ENCODE measurements at places on chromosomes 5 and 9.

- no peak for DNase-seq
These were observed 88.8 kb downstream of the ANXA2R start for GRCh38 chr5:42951293-42951840.

GRCh38 chr9:94554078-94554438, 825 bp upstream of the PCAT7 start:
- DNase-seq = no peak

DNA sequence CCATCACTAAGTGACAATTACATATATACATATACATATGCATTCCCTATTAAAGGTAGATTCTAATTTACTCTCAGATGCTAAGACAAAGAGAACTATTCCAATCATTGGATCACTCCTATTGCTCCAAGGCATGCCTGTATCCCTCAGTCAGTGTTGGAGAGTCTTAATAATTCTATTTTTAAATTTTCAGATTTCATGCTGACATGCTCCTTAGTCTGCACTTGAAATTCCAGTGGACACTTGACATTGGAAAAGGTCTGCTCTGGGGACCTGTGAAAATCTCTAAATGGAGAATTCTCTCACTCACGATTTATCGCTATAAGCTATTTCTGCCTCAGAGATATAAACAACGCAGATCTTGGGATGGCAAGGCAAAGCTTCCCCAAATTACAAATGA, 3.9 kb upstream of the FUBP3 start:
- no peak for DNase-seq

DNA sequence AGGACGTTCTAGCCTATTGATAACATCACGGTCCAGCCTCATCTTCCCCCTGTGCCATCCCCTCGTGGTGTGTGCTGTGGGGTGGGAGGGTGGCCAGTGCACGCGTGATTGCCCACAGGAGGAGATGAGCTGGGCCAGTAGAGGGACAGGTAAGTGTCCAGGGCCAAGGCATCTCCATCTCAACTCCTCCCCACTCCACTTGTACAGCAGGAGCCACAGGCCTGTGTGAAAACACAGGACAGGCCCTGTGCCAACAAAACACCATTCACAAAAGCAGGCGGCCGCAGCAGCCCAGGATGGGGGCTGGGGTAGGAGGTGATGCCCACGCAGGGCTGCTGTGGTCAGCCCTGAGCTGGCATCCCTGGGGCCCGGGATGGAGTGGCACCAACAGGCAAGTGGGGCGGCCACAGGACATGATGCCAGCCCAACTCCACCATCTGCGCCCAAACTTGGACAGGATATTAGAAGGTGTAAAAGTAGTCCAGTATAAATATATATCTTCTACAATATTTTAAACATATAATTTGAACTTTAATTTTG, 32.6 kb downstream of the TPPP start:
- no peak for DNase-seq

DNA sequence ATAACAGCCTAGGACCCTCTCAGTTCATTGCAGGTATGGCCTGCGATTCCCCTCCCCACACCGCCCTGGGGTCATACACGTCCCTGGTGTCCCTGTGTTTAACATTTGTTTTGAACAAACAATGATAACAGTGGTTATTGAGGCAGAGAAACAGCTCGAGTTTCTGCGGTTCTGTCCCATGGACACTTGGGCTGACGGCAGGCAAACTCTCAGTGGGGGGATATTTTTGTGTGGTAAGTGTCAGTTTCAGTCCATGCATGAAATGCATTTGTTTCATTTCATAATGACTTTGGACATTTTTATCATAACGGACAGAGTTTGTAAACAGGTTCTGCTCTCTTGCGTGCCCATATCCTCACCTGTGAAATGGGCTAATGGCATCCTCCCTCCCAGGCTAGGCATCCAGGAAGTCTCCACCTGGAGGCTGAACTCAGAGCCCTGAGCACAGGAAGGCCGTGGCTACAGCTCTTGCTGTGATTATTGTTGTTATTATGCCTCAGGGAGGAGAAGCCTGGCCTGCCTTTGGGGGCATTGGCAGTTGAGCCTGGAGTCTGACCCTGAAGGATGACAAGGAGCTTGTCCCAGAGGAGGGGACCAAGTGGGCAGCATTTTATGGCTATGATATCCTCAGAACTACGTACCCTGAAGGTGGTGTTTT, 190.9 kb downstream of the GADD45G start:
- DNase-seq = no peak

DNA sequence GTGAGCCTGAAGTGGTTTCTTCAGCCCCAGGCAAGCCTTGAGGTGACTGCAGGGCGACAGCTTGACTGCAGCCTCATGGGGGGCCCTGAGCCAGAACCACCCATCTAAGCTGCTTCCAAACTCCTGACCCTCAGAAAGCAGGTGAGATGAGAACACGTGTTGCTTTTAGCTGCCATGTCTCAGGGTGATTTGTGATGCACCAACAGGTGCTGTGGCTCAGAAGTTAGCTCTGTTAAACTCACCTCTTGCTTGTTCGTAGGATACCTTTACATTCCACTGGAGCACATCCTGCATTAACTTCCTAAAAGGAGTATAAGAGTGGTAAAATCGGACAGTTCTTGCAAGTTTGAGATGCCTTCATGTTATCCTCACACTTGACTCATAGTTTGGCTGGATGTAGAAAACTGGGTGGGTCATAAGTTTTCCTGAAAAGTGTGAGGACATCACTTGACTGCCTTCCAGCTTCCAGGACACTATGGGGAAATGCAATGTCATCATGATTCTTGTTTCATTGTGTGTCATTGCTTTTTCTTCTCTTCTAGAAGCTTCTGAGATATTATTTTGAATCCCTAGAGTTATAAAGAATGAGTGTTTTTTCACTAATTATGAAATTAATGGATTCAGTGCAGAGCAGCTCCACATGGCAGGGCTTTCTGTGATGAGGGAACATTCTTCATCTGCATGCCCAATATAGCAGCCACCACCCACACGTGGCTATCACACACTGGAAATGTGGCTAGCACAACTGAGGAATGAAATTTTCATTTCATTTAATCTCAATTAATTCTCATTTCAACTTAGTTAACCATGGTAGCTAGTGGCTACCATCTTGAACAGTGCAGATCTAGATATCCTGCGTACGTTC, 92.3 kb downstream of the HSD17B3 start:
- DNase-seq = peak; percentile 32

GRCh38 chr5:6197427-6197826, 180.9 kb downstream of the MED10 start:
- DNase-seq = no peak

DNA sequence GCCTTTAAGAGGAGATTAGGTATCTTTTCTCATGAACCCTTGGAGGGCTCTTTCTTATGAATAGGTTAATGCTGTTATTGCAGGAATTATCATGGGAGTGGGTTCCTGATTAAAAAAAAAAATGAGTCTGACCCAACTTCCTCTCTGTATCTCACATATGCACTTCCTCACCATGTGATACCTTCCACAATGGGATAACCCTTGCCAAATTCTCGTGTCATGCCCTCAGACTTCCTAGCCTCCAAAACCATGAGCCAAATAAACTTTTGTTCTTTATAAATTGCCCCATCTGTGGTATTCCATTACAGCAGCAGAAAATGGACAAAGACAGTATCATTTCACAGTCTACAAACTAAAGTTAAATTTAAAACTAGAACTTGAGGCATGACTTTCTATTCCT, 1.0 kb downstream of the OR1B1 start:
- no peak for DNase-seq

DNA sequence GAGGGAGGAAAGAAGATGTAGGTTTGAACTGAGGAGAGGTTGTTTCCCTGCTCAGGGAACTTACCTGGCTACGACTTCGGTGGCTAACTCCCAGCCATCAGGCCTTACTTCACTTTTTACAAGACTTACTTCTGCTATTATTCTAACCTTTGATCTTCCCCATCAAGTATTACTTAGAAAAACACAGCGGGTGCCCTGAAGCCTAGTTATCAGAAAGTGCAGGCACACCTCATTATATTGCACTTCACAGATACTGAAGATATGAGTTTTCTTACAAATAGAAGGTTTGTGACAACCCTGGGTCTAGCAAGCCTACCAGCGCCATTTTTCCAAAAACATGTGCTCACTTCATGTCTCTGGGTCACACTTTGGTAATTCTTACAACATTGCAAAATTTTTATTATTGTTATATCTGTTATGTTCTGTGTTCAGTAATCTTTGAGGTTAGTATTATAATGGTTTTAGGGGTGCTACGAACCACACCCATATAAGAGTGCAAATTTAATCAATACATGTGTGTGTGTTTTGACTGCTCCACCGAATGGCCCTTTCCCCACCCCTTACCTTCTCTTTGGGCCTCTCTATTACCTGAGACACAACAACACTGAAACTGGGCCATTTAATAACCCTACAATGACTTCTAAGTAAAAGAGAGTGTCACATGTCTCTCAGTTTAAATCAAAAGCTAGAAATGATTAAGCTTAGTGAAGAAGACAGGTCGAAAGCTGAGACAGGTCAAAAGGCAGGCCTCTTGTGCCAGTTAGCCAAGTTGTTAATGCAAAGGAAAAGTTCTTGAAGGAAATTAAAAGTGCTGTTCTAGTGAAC, 2102.7 kb upstream of the WWC1 start:
- no peak for DNase-seq

GRCh38 chr9:130642926-130643325, 21.5 kb upstream of the PRDM12 start:
- no peak for DNase-seq

DNA sequence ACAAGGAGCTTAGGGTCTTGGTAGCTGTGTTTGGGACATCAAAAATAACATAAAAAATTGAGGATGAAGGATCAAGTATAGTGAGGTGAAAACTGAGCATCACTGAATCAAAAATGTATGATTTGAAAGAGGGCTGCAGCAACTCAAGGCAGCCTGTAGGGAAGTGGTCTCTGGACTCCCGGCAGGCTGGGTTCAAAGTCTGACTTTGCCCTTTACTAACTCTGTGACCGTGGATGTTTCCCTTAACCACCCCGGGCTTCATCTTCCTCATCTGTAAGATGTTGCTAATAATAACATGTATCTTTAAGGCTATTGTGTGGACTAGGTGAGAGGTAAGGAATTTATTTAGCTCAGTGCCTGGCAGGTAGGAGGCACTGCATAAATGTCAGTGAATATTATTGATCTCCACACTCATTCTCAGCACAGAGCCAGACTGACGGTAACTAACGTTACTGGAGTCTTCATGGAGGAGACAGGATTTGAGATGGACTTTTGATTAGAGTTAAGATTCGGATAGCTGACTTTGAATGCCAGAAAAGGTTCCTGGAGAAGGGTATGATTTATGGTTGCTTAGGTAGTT, 367.3 kb downstream of the NDUFS4 start:
- no peak for DNase-seq

GRCh38 chr9:37776328-37776727, 8.5 kb downstream of the EXOSC3 start:
- DNase-seq = no peak

DNA sequence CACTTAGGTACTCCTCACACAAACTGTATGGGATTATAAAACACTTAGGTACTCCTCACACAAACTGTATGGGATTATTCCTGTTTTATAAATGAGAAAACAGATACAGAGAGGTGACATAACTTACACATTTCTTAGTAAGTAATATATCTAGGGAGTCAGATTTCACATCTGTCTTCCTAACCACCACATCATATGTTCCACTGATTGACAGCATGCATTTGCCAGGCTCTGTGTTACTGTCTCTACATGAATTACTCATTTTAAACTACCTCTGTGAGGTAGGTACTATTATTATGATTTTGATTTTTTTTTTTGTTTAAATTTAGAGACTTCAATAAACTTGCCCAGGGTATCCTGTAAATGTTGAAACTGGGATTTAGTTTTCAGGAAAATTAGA, 232.7 kb downstream of the CCDC171 start:
- DNase-seq = no peak

DNA sequence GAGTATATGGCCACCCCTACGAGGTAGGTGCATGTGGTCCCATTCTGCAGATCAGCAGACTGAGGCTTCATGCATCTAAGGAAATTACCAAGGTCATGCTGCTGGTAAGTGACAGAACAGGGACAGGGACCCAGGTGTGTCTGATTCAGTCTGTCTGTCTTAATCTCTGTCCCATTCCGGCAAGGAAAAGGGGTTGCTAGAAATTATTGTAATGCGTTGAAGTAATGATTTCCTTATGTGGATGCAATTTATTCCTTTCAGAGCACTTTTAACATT, 76.8 kb downstream of the AMBP start:
- no peak for DNase-seq

GRCh38 chr5:180082633-180083420, 11.3 kb upstream of the RNF130 start:
- DNase-seq = no peak

- DNase-seq = no peak
These were observed 5.1 kb upstream of the FBXO38 start for GRCh38 chr5:148378670-148379069.

- no peak for DNase-seq
These were observed 56.3 kb upstream of the SPATA31E1 start for GRCh38 chr9:87826331-87826730.

GRCh38 chr9:37292896-37293295, 129.6 kb upstream of the GRHPR start:
- no peak for DNase-seq

DNA sequence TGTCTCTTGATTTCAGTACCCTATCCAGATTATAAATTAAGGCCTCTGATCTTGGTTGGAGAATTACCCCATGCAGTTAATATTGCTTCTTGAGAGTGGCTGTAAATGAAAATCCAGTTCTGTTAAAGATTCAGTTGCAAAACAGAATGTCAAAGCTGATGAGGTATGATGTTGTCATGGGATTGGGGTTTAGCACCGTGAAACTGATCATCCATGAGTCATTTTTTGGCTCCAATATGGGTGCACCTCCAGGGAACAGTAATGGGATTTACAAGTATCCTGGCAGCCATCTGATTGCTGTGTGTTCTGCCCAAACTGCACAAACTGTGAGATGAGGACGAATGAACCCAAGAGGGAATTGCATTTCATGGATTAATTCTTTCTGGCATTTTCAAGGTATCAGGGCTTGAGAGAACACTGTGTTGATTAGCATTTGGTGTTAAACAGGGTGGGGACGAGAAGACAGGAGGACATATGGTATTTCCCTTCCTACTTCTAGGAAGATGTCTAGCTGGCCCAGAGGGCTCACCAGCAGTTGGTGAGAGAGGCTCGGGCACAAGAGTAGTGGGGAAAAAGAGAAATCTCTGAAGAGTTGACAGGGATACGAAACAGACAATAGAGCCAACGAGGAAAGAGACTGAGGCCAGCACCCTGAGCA, 214.7 kb downstream of the GAS1 start:
- DNase-seq = peak; percentile 57

DNA sequence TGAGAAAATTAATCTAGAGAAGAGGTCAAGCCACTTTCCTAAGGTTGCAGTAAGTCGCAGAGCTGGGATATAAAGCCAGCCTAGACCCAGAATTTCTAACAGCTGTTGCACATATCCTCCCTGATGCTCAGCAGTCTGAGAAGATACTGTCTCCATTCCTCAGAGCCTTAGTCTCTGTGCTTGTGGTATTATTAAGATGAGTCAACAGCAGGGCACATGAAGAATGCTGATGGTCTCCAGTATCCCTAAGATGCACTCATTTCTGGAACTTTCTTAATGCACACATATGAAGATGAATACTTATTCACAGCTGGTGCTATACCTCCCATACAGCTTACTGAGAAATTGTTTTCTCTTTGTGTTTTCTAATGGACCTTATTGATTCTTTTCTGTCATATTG, 32.5 kb downstream of the SGCD start:
- peak; percentile 61 for DNase-seq

GRCh38 chr9:35340046-35340445, 149.9 kb upstream of the RUSC2 start:
- DNase-seq = no peak

GRCh38 chr5:147515269-147515668, 5.4 kb upstream of the DPYSL3 start:
- no peak for DNase-seq
